Mesenchymal stem cell (in vitro differentiated cells and primary cell): ENCODE measurements at places on chromosomes 11 and 22.

- H3K36me3 ChIP-seq: no peaks in the 10 kb centered on the region
- H3K27me3 ChIP-seq: peaks cover 71% of the 10 kb centered on the region
- DNase-seq: peak; percentile 5
- H3K4me1 ChIP-seq: peaks cover 6% of the 10 kb centered on the region
Observed at GRCh38 chr11:70073871-70074371, 4.2 kb upstream of the ANO1 start.

- peaks cover 11% of the 10 kb centered on the region for H3K4me1 ChIP-seq
- H3K27me3 ChIP-seq: no peaks in the 10 kb centered on the region
- H3K4me3 ChIP-seq: peak within 1 kb of the TSS; percentile 95
- no peak within 1 kb of the TSS for H3K27ac ChIP-seq
- DNase-seq: peak; percentile 85
Observed at GRCh38 chr22:31211862-31212730, at the start of gene LIMK2. LIMK2 (plus strand) TSS chr22:31212298; CDS start chr22:31212409, 111 bp downstream.

DNA sequence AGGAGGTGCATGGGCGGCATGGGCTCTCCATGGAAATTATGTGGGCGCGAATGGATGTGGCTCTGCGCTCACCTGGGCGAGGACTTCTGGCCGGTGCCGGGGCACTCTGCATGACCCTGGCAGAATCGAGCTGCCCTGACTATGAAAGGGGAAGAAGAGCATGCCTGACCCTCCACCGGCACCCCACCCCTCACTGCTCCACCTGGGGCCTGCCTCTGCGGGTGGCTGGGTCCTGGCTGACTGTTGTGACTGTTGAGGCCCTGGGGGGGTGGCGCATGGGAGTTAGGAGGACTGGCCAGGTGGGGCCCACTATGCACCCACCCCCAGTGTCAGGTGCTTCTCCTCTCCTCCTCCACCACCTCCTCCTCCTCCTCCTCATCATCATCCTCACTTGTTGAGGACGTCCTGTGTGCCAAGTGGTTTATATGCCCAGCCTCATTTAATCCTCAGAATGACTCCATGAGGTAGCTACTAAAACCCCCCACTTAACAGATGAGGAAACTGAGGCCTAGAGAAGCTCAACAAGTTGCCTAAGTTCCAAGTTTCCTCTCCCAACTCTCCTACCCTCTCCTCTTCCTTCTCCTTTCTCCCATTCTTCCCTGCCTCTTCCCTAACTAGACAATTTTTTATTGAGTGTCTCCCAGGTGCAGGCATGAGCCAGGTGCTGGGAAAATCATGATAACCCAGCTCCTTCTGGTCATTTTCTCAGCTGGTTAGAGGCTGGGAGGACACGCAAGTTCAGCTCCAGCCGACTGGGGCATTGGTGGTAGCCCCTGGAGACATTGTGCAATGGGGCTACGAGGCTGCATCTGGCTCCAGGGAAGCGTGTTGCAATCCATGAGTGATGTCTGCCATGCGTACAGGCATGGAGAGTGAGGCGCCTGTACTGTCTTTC, 2.3 kb downstream of the MYEOV start:
- H3K27me3 ChIP-seq: no peaks in the 10 kb centered on the region
- H3K36me3 ChIP-seq: no peaks in the 10 kb centered on the region
- H3K27ac ChIP-seq: peak overlapping the region; percentile 71
- DNase-seq: peak; percentile 97

DNA sequence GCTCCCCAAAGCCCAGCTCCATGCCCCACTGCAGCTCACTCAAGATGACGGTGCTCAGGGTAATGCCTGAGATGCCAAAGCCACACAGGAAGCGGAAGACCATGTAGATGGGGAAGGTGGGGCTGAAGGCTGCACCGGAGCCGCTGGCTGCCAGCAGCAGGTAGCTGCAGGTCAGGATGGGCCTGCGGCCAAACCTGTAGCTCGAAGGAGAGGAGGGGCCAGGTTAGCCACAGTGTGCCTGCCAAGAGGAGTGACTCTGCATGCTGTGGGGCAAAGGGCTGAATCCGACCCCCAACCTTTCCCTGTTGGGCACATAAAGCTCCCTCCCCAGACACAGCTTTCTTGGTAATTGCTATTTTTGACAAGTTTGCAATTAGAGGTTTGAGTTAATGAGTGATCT, 14.9 kb upstream of the SLC22A6 start:
- peaks cover 40% of the 10 kb centered on the region for H3K27me3 ChIP-seq
- no peak overlapping the region for H3K4me3 ChIP-seq
- no peak overlapping the region for H3K27ac ChIP-seq
- no peaks in the 10 kb centered on the region for H3K36me3 ChIP-seq

- no peaks in the 10 kb centered on the region for H3K4me1 ChIP-seq
- peak; percentile 20 for DNase-seq
- H3K27ac ChIP-seq: no peak overlapping the region
- H3K27me3 ChIP-seq: no peaks in the 10 kb centered on the region
- H3K4me3 ChIP-seq: no peak overlapping the region
- no peaks in the 10 kb centered on the region for H3K36me3 ChIP-seq
Observed at GRCh38 chr11:80462211-80462610, 1021.4 kb upstream of the TENM4 start.

DNA sequence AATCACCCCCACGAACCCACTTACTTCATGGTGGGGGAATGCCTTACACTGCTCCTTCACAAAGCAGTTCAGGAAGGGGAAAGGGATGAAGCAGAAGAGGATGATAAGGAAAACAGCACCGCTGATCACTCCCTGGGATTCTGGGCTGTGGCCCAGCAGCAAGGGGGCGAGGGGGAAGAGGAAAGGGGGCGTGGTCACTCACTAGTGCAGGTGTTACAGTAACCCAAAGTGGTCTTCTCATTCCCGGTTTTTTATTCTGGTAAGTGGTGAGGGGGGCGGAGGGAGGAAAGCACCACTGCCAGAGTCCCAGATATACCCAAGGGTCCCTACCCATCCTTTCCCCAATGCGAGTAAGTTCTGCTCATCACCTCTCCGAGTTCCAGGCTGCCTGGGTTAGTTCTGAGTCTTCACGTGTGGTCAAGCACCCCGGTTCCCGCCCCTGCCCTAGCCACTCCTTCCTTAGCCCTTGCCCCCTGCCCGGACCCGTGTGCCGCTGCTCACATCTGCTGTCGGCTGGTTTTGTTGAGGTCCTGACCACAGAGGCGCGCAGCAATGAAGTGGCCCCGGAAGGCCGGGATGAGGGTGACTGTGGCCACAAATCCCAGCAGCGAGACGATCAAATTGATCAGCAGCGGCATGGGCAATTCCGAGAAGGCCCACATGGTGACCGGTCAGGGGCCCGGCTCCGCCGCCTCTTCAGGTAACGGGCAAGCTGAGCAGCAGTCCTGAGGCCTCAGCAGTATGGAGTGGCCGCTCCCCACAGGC, 477 bp downstream of the DPAGT1 start:
- no peak for DNase-seq
- no peaks in the 10 kb centered on the region for H3K27me3 ChIP-seq
- H3K4me1 ChIP-seq: peaks cover 13% of the 10 kb centered on the region
- H3K27ac ChIP-seq: peak overlapping the region; percentile 84
- peak overlapping the region; percentile 65 for H3K4me3 ChIP-seq
- peaks cover 15% of the 10 kb centered on the region for H3K36me3 ChIP-seq

GRCh38 chr22:19121631-19122142, 525 bp downstream of the DGCR2 start:
- DNase-seq: no peak
- peaks cover 3% of the 10 kb centered on the region for H3K36me3 ChIP-seq
- no peaks in the 10 kb centered on the region for H3K27me3 ChIP-seq

GRCh38 chr22:31160328-31160978, 471 bp downstream of the RNF185 start:
- H3K27me3 ChIP-seq: no peaks in the 10 kb centered on the region
- peak; percentile 61 for DNase-seq
- H3K36me3 ChIP-seq: peaks cover 14% of the 10 kb centered on the region
- H3K4me1 ChIP-seq: peaks cover 7% of the 10 kb centered on the region
- no peak overlapping the region for H3K27ac ChIP-seq

GRCh38 chr22:19275104-19275503, 16.4 kb downstream of the CLTCL1 start:
- no peaks in the 10 kb centered on the region for H3K27me3 ChIP-seq
- H3K36me3 ChIP-seq: peaks cover 3% of the 10 kb centered on the region
- H3K27ac ChIP-seq: no peak overlapping the region
- no peaks in the 10 kb centered on the region for H3K4me1 ChIP-seq

GRCh38 chr11:127451861-127452260, 451.3 kb upstream of the KIRREL3 start:
- H3K4me3 ChIP-seq: no peak overlapping the region
- H3K27ac ChIP-seq: no peak overlapping the region
- DNase-seq: no peak
- no peaks in the 10 kb centered on the region for H3K27me3 ChIP-seq

- no peak overlapping the region for H3K4me3 ChIP-seq
- H3K4me1 ChIP-seq: peaks cover 13% of the 10 kb centered on the region
- H3K27me3 ChIP-seq: no peaks in the 10 kb centered on the region
- no peak overlapping the region for H3K27ac ChIP-seq
Observed at GRCh38 chr11:3955299-3955665, 99.8 kb downstream of the STIM1 start.

DNA sequence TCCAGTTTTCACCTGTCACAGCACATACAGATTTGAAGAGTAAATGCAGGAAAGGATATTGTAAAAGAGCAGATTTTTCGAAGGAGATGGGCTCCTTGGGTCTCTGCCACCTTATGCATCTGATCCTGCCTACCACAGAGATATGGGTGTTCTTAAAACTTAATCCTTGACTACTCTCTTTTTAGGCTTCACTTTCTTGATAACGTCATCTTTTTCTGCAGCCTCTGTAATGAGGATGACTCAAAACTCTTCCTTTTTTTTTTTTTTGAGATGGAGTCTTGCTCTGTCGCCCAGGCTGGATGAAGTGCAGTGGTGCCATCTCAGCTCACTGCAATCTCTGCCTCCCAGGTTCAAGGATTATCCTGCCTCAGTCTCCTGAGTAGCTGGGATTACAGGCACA, 7.8 kb downstream of the PRR14L start:
- no peak for DNase-seq
- peaks cover 6% of the 10 kb centered on the region for H3K4me1 ChIP-seq
- H3K27ac ChIP-seq: no peak overlapping the region
- H3K4me3 ChIP-seq: no peak overlapping the region
- H3K36me3 ChIP-seq: peaks cover 5% of the 10 kb centered on the region

DNA sequence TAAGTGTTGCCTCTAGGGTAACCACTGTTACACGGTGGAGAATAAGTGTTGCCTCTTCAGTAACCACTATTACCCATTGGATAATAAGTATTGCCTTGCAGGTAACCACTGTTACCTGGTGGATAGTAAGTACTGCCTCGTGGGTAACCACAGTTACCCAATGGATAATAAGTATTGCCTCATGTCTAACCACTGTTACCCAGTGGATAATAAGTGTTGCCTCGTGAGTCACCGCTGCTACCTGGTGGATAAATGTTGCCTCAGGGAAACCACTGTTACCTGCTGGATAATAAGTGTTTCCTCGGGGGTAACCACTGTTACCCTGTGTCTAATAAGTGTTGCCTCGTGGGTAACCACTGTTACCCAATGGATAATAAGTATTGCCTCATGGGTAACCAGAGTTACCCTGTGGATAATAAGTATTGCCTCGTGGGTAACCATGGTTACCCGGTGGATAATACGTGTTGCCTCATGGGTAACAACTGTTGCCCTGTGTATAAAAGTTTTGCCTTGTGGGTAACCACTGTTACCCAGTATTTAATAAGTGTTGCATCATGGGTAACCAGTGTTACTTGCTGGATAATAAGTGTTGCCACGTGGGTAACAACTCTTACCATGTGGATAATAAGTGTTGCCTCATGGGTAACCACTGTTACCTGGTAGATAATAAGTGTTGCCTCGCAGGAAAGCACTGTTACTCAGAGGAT, 12.3 kb upstream of the NXPE4 start:
- no peaks in the 10 kb centered on the region for H3K27me3 ChIP-seq
- H3K36me3 ChIP-seq: no peaks in the 10 kb centered on the region
- no peaks in the 10 kb centered on the region for H3K4me1 ChIP-seq
- H3K4me3 ChIP-seq: no peak overlapping the region
- DNase-seq: no peak

DNA sequence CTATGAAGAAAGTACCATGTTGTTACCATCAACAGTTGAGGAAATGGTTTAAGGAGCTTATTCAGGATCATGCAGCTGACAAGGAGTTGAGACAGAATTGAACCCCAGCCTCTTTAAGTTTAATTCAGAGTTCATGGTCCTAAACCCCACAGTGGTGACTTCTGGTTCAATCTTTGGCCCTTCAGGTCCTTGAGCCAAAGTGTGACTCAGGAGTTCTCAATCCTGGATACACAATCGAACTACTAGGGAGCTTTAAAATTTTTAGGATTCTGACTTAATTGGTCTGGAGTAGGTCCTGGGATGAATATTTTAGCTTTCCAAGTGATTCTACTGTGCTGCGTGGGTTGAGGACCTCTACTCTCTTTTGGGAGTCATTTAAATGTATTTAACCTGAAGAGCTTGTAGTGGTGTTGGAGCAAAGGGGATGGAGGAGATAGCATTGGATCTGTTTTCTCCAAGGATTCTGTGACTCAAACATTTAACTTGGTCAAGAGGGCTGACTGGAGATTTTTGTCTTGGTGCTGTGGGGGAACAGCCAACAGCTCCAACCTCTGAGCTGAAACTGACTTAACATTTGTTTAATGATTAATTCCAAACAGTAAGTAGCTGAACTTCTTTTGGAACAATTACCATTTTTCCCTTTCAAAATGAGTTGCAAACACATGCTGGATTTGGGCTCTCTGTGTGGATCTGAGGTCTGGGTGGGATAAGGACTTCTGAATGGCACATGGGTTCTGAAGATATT, 80.1 kb downstream of the INSC start:
- no peaks in the 10 kb centered on the region for H3K27me3 ChIP-seq
- H3K36me3 ChIP-seq: no peaks in the 10 kb centered on the region
- H3K4me1 ChIP-seq: peaks cover 8% of the 10 kb centered on the region
- no peak for DNase-seq
- H3K27ac ChIP-seq: peak overlapping the region; percentile 94
- H3K4me3 ChIP-seq: no peak overlapping the region

GRCh38 chr11:61505640-61506155, 2.9 kb upstream of the LRRC10B start:
- peaks cover 17% of the 10 kb centered on the region for H3K4me1 ChIP-seq
- no peak overlapping the region for H3K4me3 ChIP-seq
- H3K27me3 ChIP-seq: peaks cover 68% of the 10 kb centered on the region
- no peaks in the 10 kb centered on the region for H3K36me3 ChIP-seq
- H3K27ac ChIP-seq: no peak overlapping the region

GRCh38 chr22:44567846-44568493, 69.9 kb upstream of the RTL6 start:
- H3K27me3 ChIP-seq: peaks cover 21% of the 10 kb centered on the region
- H3K27ac ChIP-seq: no peak overlapping the region
- H3K36me3 ChIP-seq: no peaks in the 10 kb centered on the region
- H3K4me1 ChIP-seq: no peaks in the 10 kb centered on the region

DNA sequence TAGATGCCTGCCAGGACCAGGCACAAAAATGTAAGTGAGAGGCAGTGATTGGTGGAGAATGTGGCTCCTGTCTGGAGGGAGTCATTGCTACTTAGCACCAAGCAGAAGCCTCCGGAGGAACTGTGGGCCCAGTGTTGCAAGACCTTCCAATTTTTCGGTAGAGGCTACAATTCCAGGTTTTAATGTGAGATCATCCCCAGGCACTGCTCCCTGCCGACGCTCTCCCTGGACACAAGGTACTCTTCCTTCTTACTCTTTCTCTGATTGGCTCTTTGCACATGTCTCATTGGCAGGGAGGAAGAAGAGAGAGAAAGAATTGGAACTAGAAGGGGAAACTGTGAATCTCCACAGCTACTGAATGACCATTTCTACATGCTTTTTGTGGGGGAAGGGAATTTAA, 53.7 kb upstream of the EP300 start:
- H3K4me3 ChIP-seq: no peak overlapping the region
- no peaks in the 10 kb centered on the region for H3K4me1 ChIP-seq
- no peak for DNase-seq
- no peaks in the 10 kb centered on the region for H3K36me3 ChIP-seq
